ENCODE measurements at places on chromosomes 6 and 20.
A peak's percentile ranks its signal among the peaks of the same experiment; 100 is the strongest.

GRCh38 chr6:151205721-151206600 lies 33.8 kb upstream of the AKAP12 start:
- no peak for DNase-seq

- no peak for DNase-seq
Observed at GRCh38 chr20:46342451-46343347, 34.4 kb upstream of the CDH22 start.

GRCh38 chr6:79215213-79215824 lies 19.2 kb downstream of the HMGN3 start:
- DNase-seq: no peak

DNA sequence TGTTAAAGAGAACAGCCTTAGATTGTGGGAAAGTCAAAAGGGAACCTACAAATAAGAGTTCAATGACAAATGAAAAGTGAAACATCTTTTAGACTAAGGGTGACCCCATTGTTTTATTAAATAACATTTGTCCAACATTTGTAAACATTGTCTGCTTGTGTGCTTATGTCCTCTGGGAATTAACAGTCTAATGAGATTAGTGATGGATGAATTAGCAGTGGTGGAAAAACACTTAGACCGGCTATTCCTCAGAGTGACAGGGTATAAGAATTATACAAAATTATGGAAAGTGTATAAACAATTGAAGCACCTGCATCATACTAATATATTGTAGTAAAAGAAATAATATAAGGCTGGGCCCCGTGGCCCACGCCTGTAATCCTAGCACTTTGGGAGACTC lies 29.3 kb upstream of the HFE start:
- DNase-seq: no peak

- no peak for DNase-seq
Observed at GRCh38 chr6:17059850-17060249, 42.0 kb upstream of the STMND1 start.

DNA sequence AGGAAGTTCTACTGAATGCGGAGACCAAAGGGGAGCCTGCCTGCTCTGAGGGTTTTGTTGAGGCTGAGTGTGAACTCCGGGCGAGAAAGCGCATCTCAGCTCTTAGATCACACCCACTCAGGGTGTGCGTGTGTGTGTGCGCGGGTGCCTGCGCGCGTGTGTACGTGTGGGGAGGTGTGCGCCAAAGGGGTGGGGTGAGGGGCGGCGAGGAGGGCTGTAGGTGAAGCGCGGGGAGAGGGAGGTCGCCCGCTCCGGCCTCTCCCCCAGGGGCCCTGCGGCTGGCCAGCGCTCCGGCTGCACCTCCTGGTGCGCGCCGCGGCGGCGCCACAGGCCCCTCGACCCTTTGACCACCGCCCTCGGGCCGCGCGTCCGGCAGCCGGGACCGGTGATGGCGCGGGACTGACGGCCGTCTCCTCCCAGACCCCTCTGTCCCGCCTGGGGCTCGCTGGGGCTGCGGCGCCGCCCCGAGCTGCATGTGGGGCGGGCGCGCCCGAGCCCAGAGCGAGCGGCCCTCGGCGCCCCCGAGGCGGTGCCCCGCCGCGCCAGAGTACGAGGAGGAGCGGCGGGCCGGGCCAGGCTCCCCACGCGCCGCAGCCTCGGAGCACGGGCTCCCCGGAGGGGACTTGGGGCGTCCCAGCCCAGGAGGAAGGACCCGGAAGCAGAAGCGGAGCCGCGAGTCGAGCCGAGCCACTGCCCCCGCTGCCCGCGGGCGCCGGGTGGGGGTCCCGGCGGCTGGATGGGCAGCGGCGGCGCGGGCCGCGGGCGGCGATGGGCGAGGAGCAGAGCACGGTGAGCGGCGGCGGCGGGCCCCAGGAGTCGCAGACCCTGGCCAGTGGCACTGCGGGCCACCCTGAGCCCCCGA lies at the start of gene RNF217:
TSS of gene RNF217 (plus strand) at position 661 of the 862 bp plus-strand sequence. CDS start at position 769, 108 bp downstream.
- peak; percentile 16 for DNase-seq

DNA sequence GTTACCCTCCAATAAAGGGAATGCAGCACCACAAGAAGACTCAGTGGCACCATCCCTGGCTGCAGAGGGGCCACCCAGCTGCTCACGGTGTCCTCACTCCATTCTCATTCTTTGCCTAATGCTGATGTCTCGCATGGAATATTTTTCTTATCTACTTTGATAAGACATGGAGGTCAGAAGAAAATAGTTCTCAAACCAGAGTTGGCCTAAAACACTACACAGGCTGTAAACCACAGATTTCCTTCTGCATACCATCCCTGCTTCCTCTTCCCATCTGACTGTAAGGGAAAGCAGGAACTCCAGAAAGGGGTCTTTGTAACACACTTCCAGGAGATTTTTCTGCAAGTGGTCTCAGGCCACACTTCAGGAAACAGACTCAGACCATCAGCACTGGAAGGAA lies 43.1 kb upstream of the CD93 start:
- no peak for DNase-seq

DNA sequence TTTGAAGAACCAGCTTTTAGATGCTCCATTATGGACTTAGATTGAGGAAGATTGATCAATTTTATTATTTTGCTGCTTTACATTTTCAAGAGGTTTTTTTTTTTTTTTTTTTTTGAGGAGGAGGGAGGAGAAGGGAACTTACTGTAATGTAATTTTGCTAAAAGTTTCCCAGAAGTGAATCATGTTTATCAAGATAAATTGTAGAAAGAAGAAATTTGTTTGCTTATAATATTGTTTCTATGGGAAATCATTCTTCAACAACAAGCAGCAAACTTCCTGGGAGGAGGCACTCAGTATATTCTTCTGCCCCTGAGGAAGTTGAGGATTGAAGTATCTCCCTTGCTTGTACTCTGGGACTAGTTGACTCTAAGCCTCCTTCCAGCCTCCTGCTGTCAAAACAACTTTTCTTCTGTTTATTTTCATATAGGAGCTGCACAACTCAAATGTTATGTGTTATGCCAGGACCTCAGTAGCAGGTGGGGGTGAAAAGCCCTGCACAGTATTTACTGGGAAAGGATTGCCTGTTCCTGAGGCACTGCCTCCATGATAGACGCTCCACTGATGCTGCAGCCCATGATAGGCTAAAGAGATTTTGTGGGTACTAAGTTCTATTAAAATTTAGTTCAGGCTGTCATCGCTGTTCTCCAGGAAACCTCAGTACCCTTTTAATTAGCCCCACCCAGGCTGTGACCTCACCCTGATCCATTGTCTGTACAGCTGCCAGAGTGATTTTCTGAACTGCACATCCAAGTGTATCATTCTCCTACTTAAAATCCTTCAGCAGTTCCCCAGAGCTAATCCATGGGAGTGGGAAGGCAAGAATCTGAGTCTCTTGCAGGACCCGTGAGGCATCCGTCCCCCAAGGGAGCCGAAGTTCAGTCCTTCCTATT lies 51.9 kb downstream of the CARMIL1 start:
- no peak for DNase-seq

GRCh38 chr6:158926414-158926813 lies 73.6 kb downstream of the RSPH3 start:
- no peak for DNase-seq

- DNase-seq: peak; percentile 48
Observed at GRCh38 chr20:33859157-33859695, 48.1 kb downstream of the CHMP4B start.

DNA sequence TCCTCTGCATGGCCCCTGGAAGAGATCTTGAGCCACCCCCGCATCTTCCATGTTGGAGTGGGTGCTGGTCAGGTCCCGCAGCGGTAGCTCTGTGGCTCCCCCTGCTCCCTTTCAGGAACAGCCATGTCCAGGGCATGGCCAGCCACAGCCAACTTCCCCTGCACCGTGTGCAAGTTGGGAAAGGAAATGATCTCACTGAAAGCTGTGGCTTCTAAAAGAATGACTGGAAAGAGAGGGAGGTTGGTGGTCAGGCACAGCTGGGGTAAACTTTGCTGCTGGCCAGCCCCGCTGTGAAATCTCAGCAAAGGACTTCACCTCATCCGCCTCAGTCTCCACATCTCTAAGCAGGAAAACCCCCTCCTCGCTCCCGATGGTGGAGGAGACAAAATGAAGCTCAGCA lies 153.6 kb upstream of the CST7 start:
- no peak for DNase-seq

GRCh38 chr6:15786846-15787245 lies 124.0 kb upstream of the DTNBP1 start:
- no peak for DNase-seq

- no peak for DNase-seq
Observed at GRCh38 chr6:41122373-41122772, 31.8 kb downstream of the TREML1 start.

DNA sequence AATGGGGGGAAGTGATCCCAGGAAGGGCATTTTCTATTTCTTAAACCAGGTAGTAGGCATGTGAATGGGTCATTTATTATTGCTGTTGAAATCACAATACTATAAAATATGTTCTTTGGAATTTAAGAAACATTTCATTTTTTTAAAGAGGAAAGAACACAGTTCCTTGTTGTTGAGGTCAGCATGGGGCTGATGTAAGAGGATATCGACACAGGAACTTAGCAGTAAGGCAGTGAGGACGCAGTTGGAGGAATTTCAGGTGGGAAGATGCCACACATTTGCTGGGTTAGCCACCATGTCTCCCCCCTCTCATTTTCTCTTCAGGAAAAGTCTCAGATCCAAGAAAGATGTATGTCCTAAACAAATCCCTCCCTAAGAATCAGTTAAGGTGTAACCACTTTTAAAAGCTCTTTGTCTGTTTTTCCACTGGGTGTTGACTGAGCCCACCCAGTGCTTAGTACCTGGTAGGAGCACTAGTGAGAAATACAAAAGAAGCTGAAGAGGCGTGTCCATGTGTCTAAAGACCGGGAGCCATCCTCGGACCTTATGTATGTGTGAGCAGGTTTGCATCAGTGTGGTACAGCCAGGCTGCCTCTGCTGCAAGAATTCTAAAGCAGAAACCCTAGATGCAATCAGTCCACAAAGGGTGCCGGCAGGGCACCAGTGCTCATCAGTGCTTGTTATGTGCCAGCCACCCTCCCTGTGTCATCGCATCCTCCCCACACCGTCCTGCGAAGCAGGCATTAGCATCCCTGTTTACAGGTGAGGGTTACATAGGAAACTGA lies 98.9 kb downstream of the TCP11 start:
- no peak for DNase-seq

DNA sequence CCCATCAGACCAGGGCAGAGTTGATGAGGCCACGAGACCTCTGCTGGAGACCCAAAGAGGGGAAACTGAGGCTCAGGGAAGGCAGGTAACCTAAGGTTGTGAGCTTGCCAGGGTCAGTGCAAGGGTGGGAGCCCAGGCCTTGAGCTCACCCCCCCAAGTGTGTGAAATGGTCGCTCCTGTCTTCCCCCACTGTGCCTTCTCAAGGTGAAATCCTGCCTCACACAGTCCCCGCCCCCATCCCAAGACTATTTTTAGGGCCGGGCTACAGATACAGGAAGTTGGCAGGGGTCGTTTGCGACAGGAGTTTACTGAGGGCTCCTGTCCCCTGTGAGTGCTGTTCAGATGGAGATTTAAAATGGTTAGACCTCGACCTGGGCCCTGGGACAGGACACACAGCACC lies 18.7 kb upstream of the GATA5 start:
- DNase-seq: no peak

DNA sequence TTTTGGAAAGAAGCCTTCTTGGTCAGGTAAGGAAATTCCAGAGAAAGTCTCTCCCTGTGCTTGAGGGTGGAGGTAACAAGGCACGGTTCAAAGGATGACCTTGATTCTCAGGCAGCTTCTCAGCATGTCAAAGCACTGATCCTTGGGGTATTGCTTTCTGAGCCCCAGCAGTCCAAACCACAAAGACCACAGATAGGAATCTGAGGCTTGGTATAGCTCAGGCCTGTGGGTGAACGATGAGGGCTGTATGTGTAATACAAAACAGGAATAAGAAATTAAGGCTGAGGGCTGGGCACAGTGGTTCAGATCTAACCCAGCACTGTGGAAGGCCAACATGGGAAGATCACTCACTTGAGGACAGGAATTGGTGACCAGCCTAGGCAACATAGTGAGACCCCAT lies 70.2 kb upstream of the SLC22A1 start:
- no peak for DNase-seq

GRCh38 chr6:12150812-12151432 lies 138.8 kb downstream of the HIVEP1 start:
- no peak for DNase-seq

GRCh38 chr6:161225681-161226008 lies 48.2 kb downstream of the AGPAT4 start:
- DNase-seq: no peak

GRCh38 chr6:90100059-90100665 lies 196.5 kb downstream of the BACH2 start:
- no peak for DNase-seq

DNA sequence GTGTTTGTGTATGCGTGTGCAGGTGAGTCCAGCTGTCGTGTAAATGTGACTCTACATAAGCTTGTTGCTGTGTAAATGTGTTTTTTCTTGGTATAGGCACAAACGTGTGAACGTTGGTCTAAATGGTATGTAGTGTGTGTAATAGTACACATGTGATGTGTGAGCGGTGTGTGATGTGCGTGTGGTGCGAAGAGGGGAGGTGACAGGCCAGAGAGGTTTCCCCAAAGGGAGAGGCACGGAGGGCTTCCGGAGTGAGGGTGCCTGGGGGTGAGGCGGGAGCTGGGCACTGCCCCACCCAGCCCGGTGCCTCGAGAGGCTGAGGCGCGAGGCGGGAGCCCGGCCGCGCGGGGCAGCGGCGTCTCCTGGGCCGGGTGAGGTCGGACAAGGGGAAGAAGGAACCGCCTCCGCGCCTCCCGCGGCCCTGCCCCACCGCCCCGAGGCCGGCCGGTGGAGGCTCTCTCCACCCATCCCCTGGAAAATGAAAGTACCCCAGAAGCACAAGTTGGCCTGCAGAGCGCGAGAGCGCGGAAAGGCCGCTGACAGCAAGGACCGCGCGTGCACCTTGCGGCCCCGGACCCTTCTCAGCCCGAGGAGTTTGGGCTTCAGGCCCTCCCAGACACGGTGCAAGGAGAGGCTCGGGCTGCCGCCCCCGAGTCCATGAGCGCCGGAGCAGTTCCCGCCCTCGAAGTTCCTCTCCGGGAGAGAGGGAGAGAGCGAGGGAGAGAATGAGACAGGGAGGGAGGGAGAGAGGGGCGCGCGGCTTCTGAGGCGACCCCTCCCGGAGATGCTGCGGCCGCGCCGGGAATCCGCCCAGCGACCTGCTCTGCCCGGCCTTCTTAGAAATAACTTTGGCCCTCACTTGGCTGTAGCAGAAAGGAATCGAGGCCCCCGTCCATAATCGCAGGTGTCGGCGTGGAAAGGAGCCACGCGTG lies 43.2 kb upstream of the OSTM1 start:
- peak; percentile 50 for DNase-seq

Measured in GM06990 (cell line).